ENCODE measurements at places on chromosomes 6 and 20.
A peak's percentile ranks its signal among the peaks of the same experiment; 100 is the strongest.

- no peak for DNase-seq
These were observed 50.7 kb downstream of the TIAM2 start for GRCh38 chr6:155045561-155046404.

GRCh38 chr6:24882835-24883555 lies 52.8 kb downstream of the RIPOR2 start:
- DNase-seq, result no peak

- no peak for DNase-seq
These were observed 72.1 kb downstream of the TMEM200A start for GRCh38 chr6:130437961-130438360.

DNA sequence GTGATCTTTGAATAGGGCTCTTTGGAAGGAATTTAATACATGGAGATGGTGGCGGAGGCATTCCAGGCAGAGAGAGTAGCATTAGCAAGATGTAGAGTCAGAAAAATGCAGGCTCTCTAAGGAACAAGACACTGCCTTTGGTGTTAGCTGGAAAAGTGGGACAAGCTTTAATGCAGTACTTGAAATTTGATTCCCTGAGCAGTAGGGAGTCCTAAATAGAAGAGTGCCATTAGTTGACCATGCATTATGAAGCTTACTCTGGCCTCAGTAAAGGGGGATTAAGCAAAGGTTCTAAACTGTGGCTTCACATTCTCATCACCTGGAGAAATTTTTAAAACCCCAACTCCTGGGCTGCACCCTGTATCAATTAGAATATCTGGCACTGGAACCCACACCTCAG lies 494.8 kb upstream of the SOX4 start:
- no peak for DNase-seq

DNA sequence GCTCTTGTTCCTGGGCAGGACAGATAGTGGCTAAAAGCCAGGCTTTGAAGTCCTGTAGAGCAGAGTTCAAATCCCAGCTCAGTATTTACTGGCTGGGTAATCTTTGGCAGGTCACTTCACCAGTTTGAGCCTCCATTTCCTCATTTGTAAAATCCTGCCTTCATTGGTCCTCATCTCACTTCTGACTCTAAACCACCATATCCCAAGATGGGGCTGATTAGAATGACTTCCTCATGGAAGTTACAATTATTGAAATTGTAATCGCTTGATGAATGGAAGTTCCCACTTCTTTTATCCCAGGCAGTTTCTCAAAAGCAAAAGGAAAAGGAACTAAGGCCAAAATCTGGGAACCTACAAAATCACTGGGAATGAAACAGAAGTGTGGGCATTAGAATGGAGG lies 35.9 kb upstream of the B4GALT5 start:
- DNase-seq, result no peak

GRCh38 chr6:89081423-89082322 lies 1.1 kb downstream of the PNRC1 start:
- peak; percentile 99 for DNase-seq

- DNase-seq, result no peak
These were observed 5.9 kb downstream of the AARS2 start for GRCh38 chr6:44307217-44307616.

GRCh38 chr6:3697609-3698008 lies 53.9 kb downstream of the PXDC1 start:
- DNase-seq, result no peak

DNA sequence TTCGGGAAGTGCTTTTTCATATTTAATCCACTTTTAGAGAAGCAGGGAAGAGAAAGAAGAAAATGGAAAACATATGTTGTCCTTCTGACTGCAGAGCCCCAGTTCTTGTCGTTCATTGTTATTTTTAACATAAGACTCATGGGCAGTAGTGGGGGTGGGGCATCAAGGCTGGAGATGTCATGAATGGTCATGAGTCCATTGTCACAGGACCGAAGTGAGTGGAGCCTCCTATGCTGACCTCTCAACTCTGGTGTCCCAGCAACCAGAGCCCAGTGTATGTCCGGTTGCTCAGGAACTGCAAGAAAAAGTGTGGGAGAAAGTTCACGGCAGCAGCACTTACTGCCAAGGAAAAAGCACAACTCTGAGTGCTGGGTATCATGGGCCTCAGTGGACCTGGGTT lies 108.6 kb downstream of the BANF2 start:
- DNase-seq, result no peak

- DNase-seq, result no peak
These were observed 100.7 kb upstream of the GMDS start for GRCh38 chr6:2346078-2346477.

GRCh38 chr20:59007665-59008511 lies 834 bp upstream of the CTSZ start:
- DNase-seq, result no peak

DNA sequence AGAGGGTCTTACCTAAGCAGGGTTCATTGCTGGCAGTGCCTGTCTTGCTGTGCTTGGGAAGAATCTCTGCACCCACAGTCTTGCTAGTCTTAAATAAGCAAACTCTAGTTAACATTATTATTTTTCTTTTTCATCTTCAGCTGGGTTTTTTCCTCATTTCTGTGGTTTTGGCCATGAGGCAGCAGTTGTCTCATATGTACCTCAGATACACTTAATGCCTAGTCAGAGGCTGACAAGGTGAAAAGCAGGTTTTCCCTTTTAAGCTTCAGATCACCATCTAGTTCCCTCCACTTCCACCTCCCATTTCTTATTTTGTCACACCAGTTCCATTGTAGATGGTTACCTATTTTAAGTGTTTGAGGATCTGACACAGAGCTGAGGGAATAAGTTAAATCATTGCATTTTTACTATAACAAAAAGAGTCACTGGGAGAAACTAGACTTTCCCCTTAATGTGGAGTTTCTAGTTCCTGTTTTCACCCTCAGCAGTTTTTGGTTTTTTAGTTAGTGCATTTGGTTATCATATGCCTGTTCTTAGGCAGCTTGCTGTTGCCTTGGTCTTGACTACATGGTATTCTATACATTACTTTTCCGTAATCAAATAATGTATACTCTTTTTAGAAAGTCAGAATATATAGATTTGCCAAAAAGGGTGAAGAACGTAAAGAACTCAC lies 46.0 kb downstream of the AFDN start:
- no peak for DNase-seq

GRCh38 chr6:133376743-133377142 lies 135.6 kb downstream of the EYA4 start:
- no peak for DNase-seq

- no peak for DNase-seq
These were observed 101.0 kb downstream of the LCA5 start for GRCh38 chr6:79436241-79436640.

DNA sequence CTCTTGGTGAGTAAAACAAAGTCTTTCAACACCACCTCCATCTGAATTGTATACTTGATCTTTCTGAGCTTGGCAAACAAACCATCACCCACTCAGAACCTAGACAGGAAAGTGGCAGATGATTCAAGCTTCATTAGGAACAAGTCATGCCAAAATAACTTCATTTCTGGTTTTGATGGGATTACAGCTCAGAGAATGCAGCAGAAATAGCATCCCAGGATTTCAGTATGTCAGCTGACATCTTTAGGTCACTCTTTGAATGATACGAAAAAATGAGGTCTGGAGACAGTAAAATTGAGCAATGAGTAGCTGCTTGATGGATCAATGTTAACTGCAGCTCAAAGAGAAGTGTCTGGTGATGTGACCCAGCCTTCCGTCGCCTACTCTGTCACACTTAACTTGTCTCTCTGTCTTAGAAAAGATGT lies 92.4 kb downstream of the GJA10 start:
- DNase-seq, result no peak

- no peak for DNase-seq
These were observed 195.2 kb upstream of the SASH1 start for GRCh38 chr6:148147463-148147830.

- no peak for DNase-seq
These were observed 8.9 kb downstream of the ARHGAP40 start for GRCh38 chr20:38610521-38610920.

DNA sequence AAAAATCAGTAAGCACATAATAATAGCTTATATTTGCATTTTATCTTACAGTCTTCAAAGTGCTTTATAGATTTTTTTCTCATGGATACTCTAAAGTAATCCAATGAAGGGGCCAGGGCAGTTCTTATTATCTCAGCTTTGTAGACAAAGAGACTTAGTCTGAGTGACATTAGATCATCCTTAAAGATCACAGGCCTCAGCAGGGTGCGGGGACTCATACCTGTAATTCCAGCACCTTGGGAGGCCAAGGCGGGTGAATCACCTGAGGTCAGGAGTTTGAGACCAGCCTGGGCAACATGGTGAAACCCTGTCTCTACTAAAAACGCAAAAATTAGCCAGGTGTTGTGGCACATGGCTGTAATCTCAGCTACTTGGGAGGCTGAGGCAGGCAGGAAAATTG lies 14.5 kb downstream of the FERMT1 start:
- DNase-seq, result no peak

DNA sequence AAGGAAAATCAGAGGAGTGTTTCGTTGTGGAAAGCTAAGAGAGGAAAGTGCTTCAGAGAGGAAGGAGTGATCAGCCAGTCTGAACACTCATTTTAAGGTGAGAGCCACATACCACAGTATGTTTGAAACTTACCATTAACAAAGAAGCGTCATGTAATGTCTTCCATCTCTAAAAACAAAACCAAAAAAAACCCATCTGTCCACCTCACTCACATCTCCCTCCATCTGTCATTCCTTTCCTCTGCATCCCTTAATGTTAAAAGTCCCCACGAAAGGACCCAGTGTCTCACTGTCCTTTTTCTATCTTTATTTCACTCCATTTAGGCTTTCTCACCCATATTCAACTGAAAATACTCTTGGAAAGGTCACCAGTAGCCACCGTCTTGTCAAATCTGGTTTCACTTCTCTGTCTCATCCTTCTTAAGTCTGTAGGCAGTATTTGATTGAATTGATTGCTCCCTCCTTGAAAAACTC lies 59.4 kb upstream of the GNRH2 start:
- no peak for DNase-seq

DNA sequence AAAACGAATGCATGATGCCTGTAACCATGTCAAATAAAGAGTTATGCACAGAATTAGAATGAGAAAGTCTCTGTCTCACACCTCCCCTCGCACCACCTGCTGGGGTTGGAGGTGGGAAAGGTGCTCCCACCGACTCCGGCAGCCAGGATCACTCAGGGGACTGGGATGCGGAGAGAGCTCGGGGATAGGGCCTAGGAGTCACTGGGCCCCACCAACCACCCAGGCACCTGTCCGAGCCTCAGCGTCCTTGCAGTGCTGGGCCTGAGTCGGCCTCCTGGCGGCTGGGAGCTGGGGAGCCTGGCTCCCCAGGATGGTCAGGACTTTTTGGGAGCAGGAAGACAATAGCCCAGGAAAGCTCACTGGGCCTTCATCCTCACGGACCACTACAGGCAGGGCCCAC lies 22.4 kb upstream of the CHRNA4 start:
- no peak for DNase-seq

DNA sequence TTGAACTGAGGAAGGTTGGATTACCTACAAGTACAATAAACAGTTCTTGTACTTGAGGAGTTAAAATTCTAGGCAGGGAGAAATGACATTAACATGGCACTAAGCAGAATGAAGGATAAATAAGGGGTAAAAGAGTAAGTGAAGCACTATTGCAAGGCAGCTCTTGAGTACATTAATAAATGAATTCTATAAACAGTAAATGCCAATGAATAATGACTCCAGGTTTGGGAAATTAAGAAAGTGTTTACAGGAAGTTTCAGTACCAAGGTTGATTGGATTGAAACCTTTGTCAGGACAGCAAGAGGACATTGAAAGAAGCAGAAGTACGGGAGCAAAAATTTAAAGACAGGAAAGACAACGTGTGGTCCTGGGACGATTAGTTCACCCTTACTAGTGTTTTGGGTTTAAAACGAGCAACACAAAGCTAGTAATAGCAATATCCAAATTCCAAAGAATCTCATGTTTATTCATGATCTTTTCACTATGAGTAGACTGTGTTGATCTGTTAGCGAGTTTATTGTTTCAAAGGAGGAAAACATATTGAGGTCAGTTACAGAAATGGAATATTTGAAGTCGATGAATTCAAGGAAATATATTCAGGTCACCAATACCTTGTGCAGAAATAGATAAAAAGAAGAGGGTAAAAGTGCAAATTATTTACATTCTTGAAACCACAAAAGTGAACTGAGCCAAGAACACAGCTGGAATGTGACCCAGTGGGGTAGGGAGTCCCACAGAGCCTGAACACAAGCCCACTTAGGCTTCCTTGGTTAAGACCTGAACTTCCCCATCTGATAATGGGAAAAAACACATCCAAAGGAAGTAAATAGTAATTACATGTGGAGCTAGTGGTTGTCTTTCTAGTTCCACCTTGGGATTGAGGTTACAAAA lies 80.8 kb downstream of the MKKS start:
- no peak for DNase-seq

DNA sequence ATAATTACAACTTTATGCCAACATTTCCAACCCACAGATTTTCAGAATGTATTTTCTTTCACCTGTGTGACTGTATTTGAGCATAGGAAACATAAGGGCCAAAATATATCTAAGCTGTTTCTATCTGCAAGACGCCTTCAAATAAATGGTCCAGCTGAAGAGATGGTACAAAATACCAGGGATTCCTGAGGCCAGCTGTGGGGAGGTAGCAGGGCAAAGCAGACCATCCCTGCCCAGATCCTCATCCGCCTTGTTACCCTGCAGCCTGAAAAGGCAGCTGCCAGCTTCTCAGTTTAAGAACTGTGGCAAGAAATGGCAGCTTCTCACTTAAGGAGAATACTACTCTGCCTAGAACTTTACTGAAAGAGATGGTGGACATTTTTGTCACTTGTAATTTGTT lies 143.3 kb downstream of the KHDC1L start:
- no peak for DNase-seq

DNA sequence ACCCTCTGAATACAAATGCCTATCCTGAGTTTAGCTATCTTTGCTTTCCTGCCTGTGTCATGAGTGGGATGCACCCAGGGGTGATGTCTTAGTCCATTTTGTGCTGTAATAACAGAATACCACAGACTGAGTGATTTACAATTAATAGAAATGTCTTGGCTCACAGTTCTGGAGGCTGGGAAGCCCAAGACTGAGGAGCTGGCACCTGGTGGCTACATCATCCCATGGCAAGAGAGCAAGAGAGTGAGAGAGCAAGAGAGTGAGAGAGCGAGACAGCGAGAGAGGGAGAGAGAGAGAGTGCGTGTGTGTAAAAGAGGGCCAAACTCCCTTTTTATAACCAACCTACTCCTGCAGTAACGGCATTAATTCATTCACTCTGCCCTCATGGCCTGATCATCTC lies 76.8 kb downstream of the PRDM1 start:
- no peak for DNase-seq

DNA sequence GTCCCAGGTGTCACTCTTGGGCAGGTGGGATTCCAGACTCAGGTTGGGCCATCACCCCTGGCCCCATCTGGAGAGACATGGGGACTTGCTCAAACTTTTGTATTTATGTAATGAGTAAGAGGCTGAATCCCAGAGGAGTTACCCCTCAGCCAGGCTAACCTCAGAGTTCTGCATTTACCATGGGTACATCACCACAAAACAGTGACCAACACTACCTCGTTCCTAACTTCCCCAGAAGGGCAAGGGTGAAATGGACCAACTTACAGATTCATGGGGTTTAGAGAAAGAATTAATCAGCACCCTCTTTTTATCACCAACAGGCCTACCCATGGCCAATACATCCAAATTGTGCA lies 259.9 kb upstream of the MARCKS start:
- DNase-seq, result no peak

Data from effector CD8-positive, alpha-beta T cell (primary cell).